ENCODE measurements at places on chromosomes 16 and 17. TPM values are rescaled to one million over a fixed set of nuclear protein-coding genes. Genes with fewer than 3 reads are reported as not detected.
A peak's percentile ranks its signal among the peaks of the same experiment; 100 is the strongest.

TMUB2 gene
- total RNA-seq: 19.4 TPM

ZBTB4 gene
- 14.3 TPM for total RNA-seq

GRCh38 chr17:7211491-7212273, 8.0 kb downstream of the DLG4 start:
- no peak for DNase-seq

DNA sequence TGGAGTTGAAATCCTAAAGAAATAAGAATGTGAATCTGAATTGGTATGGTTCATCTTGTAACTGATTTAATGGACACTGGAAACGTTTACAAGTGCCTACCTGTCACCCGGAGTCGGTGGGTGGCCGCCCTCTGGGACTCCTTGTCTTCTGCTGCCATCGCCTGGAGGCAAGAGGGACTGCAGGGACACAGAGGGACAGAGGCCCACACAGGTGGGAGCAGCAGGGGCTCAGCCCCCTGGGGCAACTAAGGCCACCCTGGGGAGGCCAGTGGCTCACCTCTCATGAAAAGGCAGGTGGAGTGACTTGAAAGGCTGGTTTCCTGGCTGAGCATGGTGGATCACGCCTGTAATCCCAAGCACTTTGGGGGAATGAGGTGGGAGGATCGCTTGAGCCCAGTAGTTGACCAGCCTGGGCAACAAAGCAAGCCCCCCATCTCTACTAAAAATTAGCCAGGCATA, 23.2 kb downstream of the TMEM92 start:
- DNase-seq: peak; percentile 47

RIPOR1 gene
- total RNA-seq: 11.5 TPM

TLCD3A gene
- 15.3 TPM for total RNA-seq

BAHCC1 gene
- under 0.01 TPM for total RNA-seq

GRCh38 chr17:76901542-76902197, 33.5 kb downstream of the MGAT5B start:
- no peak for DNase-seq

Measured in RPMI7951 (cell line).